ENCODE measurements at places on chromosomes 4 and X.

DNA sequence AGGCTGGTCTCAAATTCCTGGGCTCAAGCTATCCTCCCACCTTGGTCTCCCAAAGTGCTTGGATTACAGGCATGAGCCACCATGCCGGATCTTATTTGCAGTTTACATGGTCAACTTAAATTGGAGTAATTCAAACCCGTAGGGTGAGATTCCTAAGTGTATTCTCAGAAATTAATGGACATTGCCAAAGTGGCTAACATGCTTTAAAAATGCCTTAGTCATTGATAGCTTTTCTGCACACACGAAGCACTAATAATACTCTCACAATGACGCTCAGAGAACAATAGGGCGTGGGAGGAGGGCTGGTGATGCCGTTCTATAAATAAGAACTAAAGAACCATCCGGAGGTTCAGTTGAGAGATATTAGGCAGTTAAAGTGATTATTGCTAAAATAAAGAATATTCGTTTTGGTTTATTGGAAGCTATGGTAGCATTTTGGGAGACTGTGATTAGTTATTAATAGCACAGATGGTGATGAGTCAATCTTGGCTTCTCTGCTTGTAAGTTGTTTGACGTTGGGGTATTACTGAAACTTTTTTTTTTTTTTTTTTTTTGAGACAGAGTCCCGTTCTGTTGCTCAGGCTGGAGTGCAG lies 79.1 kb downstream of the TRAPPC11 start:
- DNase-seq: no peak

- peak; percentile 1 for DNase-seq
Measured at GRCh38 chrX:12138361-12139313, at the start of gene FRMPD4. Gene FRMPD4 (plus strand): TSS chrX:12138473. CDS start chrX:12138972, 499 bp downstream.

DNA sequence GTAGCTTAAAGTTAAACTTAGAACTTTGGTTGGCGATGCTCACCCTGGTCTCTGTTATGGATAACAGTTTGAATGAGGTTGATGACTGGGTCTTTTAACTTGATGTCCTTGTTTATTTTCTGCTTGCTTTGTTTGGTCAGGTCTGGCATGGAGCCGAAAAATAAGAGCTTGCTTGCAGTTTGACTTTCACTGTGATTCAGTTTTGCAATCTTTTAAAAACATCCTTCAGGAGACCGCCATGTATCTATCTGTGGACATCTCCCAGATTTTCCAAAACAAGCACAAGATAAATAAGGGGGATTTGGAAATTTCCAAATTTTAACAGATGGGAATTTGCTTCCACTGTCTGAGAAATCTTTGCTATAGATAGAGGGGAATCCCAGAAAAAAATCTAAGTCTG lies 246.7 kb downstream of the PALLD start:
- no peak for DNase-seq

DNA sequence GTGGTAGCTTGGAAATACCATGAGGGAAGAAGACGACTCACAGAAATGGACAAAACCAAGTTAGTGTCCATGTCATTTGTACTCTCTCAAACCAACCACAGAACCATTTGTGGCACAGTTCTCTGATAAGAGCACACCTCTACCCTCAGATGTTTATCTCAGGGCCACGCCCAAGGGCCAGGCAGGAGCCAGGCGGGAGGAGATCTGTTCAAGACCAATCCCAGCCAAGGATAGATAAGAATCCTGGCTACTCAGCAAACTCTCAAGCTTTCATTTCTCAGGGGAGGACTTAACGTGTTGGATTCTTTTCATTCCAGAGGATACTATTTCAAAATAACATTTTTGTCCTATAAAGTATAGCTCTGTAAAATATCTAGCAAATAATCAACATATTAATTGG lies 95.0 kb downstream of the NYX start:
- no peak for DNase-seq

DNA sequence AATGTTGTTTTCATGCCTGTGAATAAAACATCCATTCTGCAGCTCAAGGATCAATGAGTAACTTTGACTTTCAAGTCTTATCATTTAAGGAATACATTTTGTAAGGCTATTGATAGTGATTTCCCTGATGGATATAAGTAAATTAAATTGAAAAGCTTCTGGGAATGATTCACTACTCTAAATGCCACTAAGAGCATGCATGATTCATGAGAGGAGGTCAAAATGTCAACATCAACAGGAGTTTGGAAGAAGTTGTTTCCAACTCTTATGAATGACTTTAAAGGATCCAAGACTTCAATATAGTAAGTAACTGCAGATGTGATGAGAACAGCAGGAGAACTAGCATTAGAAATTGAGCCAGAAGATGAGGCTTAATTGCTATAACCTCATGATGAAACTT lies 1487.3 kb downstream of the PCDH7 start:
- no peak for DNase-seq

Measured in NCI-H774 (cell line).